ENCODE measurements at places on chromosomes 5 and 9.

GRCh38 chr5:137735555-137736284 is at the start of gene KLHL3:
Gene KLHL3 (minus strand): TSS chr5:137736089. CDS start chr5:137735646, 443 bp downstream.
- peak; percentile 90 for DNase-seq

- DNase-seq, result no peak
Observed at GRCh38 chr9:18910916-18911315, 122.1 kb downstream of the SAXO1 start.

DNA sequence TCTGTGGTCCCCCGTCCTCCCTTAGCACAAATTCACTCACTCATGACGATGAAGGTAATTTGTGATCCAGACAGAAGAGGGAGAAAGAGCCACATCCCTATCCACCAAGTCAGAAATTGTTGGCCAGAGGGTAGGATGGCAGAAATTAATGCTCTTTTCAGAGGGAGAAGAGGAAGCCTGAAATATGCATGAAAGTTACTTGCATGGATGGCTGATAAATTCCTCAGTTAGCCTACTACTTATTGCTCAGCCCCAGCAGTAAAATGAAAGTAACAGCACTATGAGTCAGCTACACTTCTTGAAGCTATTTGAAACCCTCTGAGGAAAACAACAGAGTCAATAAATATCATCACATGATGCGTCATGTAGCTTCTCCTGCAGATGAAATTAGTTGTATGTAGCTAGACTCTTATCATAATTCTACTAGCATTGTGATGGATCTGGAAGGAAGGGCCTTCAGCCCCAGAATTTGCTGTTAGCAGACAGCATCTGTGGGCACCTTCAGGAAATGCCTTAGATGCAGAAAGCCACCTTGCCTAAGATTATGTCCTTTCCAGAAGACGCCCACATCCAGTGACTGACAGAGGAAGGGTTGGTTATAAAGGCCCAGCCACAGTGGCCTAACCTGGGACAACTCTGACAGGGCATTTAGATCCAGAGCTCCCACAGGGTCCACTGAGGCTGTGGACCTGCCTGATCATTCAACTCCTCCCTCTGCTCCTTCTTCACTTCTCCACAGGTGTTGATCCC is 81.2 kb upstream of the CCDC112 start:
- no peak for DNase-seq

- no peak for DNase-seq
Observed at GRCh38 chr9:88874391-88874790, 116.9 kb upstream of the S1PR3 start.

DNA sequence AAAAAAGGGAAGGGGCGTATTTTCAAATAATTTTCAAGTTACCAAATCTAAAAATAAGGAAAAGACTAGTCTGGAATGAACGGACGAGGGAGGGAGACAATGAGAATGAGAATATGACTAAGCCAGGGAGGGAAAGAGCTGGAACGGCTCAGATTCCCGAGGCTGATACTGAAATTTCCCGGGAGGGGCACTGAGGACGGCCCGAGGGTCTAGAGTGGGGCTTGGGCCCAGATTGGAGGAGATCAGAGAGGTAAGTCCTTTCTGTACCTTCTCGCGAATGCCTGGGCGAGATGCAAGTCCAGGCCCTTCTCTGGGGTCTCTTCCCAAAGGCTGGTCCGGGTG is 3.4 kb upstream of the CCIN start:
- DNase-seq, result no peak

- DNase-seq, result no peak
Observed at GRCh38 chr5:99674101-99674500, 745.3 kb upstream of the CHD1 start.

GRCh38 chr5:136242611-136243010 is 49.6 kb upstream of the SMIM32 start:
- DNase-seq, result no peak

- DNase-seq, result no peak
Observed at GRCh38 chr5:176979669-176980068, 26.9 kb downstream of the UIMC1 start.

DNA sequence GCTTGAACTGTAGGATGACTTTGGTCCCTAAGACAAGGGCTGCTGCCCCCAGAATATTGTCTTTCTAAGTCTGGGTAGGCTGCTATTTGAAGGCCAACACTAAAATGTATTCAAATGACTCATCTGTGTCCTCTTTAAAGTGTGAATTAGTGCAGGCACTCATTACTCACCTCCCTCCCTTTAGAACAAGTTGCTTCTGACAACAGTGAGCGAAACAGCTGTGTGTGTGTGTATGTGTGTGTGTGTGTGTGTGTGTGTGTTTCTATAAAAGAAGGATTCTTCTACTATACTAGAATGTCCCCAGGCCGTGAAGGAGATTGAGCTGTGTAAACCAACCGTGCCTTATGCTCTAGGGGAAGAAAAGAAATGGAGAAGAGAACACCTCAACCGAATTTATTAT is 1337.2 kb downstream of the PTPRD start:
- no peak for DNase-seq

DNA sequence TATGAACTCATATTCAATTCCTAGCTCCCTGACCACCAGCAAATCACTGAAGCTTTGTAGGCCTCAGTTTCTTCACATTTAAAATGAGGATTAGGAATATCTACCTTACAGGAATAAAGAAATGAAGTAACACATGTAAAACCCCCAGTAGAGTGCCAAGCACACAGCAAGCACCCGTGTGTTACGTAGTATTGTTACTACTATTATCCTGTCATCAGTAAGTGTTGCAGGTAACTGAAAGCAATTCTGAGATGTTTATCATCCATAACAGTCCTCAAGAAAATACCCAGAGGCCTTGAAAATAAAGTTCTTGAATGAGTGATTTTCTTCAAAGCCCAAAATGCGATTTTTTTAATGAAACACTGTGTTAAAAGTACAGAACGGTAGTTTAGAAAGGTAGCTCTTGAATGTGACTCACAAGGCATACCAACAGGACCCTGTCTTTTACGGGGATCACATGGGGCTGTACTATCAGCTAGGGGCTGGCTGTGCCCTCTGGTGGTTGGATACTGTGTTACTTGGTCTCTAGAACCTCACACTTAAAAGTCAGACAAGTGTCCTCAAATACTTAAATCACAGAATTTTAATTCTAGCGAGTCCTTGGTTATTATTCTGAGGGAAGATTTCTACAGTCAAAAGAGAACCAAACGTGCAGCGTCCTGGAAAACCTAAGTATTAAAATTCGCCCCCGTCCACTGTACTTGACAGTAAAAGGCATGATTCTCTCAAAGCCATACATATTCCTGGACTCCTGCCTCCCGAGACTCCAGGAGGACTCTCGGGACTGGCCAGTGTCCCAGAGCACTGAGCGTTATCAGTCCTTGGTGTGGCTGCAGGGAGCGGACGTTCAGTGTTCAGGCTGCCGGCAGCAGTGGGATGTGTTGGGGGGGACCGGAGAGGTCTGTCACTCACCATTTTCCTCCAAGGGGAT is 725 bp downstream of the NDUFB6 start:
- DNase-seq, result peak; percentile 56

DNA sequence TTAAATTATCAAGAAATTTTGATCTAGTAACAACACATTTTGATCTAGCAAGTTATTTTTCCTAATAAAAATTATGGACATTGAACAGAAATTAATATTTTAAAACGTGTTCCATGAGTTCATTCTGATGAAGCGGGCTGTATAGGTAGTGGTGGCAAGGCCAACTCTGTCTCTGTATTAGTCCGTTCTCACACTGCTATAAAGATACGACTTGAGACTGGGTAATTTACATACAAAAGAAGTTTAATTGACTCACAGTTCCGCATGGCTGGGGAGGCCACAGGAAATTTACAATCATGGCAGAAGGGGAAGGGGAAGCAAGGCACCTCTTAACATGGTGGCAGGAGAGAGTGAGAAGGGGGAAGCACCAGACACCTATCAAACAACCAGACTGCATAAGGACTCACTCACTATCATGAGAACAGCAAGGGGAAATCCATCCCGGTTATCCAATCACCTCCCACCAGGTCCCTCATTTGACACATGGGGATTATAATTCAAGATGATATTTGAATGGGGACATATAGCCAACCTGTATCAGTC is 61.2 kb downstream of the TMEM232 start:
- no peak for DNase-seq

DNA sequence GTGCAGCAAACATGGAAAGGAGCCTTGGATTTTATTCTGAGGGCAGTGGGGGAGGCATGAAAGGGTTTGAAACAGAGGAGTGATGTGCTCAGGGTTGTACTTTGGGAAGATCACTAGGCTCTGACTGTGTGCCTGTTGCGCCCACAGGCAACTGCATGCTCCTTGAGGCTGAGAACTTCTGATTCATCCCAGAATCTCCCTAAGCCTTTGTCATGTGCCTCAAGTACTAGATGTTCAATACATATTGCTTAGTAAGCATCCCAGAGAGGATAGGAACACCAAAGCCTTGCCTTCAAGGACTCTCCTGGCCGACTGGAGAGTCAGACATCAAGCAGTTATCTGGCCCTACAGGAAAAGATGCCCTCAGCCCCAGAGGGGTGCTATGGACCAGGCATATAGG is 54.1 kb downstream of the ARHGEF37 start:
- DNase-seq, result no peak

DNA sequence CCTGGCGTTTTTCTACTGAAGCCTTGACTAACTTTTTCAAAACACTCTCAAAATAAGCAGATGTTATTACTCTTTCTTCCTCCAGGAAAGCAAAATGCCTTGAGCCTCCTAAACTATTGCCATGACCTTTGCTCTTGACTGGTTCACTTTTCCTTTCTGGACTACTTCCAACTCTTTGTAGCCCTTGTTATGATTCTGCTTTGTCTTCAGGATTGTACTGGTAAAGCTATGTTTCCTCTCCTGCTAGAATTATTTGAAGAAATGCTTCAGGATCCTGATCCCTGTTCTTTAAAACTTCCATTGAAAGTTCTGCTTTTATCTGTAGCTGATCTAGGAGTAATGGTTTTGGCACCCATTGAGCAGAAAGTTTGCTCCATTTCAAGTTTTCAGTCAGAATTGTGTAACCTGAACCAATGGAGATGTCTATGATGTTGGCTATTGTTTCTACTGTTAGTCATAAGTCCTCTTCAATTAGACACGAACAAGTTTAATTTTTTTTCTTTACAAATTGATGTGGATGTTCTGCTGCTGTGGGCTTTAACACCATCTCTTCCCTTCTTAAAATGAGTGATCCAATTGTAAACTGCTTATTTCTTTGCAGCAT is 1356.4 kb downstream of the EFNA5 start:
- no peak for DNase-seq

GRCh38 chr5:166716856-166717492 is 1574.5 kb upstream of the WWC1 start:
- DNase-seq, result no peak

DNA sequence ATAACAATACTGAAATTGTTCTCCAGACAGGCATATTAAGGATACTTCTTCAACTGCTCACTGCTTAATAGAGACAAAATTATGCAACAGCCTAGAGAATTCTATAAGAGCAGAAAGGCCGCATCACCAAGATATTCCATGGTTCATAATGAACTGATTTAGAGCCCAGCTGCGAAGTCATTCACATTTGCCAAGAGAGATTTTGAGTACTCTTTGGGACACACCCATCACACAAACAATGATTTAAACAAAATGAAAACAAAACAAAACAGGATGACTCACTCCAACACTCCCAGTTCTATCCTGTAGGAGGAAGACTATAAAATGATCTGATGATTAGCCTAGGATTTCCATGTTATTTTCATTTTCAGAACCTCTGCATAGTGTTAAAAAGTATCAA is 145.7 kb upstream of the GNA14 start:
- DNase-seq, result no peak

DNA sequence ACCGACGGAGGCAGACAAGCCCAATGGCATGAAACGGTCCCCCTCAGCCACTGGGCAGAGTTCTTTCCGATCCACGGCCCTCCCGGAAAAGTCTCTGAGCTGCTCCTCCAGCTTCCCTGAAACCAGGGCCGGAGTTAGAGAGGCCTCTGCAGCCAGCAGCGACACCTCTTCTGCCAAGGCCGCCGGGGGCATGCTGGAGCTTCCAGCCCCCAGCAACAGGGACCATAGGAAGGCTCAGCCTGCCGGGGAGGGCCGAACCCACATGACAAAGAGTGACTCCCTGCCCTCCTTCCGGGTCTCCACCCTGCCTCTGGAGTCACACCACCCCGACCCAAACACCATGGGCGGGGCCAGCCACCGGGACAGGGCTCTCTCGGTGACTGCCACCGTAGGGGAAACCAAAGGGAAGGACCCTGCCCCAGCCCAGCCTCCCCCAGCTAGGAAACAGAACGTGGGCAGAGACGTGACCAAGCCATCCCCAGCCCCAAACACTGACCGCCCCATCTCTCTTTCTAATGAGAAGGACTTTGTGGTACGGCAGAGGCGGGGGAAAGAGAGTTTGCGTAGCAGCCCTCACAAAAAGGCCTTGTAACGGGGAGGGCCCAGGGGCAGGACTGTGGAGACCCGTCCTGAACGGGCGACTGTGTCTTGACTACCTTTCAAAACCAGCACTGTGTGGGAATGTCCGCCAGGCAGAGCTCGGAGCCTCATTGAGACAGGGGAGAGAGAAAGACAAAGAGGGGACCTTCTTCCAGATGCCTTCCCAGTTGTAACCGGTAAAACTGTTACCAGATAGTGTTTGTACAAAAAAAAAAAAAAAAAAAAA is 29.9 kb downstream of the CD180 start:
- no peak for DNase-seq

DNA sequence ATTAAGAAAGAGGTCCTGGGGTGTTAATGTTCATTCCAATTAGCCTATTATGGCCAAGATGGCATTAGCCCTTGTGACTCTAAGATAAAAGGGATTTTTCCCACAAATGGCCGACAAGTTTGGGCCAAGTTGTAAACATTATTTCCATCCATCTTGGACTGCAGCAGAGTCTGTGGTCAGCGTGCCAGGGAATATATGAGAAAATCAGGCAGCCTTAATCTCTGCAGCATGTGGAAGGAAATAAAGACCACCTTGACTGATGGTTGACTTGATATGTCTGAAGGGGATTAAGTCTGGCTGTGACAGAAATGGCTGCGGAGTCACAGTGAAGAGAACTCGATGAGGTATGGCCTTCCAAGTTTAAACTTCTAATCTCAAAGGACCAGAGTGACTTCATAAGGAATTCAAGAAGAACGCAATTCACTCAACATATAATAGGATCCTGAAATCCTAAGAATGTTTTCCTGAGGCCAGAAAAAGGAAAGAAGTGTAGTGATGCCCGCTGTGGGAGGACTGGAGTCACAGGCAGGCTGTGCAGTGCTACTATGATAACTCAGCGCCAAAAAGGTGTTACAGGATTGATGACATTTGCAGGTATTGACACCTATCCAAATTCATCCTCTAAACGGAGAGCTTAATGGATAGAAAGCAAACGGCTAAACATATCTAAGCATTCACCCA is 287.1 kb downstream of the SEC61B start:
- DNase-seq, result no peak

All from cerebellum (tissue), 4 donors.